ENCODE measurements at places on chromosomes 1 and 21. TPM values are rescaled to one million over a fixed set of nuclear protein-coding genes. Genes with fewer than 3 reads are reported as not detected.

- peak; percentile 63 for ATAC-seq
Observed at GRCh38 chr21:46094401-46095082, 3.4 kb upstream of the COL6A2 start.

Gene CFHR4
- not detected for total RNA-seq

- ATAC-seq, result no peak
Observed at GRCh38 chr1:76267631-76268030, 193.1 kb downstream of the ST6GALNAC3 start.

DNA sequence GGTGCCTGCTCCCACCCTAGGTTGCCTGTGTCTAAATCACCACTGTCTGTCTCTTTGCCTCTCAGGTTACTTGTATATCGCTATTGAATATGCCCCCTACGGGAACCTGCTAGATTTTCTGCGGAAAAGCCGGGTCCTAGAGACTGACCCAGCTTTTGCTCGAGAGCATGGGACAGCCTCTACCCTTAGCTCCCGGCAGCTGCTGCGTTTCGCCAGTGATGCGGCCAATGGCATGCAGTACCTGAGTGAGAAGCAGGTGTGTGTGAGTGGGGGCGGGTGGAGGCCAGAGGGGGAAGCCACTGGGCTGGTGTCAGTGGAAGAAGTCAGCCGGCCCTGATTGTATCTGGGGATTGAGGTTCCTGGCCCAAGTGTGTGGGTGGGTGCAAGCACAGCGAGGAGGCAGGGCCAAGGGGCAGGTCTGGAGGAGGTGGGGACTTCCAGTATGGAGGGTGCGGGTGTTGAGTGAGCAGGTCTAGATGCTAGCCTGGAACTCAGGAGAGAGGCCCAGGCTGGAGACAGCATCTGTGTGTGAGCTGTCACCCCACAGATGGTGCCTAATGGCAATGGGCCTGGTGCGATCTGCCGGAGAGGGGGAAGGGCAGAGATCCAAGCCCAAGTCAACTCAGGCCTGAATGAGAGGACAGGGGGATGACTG is 17.2 kb downstream of the TIE1 start:
- peak; percentile 54 for ATAC-seq

- ATAC-seq, result no peak
Observed at GRCh38 chr1:75400716-75401115, 210.2 kb downstream of the SLC44A5 start.

- no peak for ATAC-seq
Observed at GRCh38 chr1:209072481-209072880, 511.0 kb upstream of the CAMK1G start.

- peak; percentile 95 for ATAC-seq
Observed at GRCh38 chr21:27565364-27565763, 598.5 kb upstream of the ADAMTS5 start.

GRCh38 chr1:214004795-214005194 is 17.0 kb downstream of the PROX1 start:
- no peak for ATAC-seq

GRCh38 chr1:44590475-44590874 is 83.8 kb downstream of the TMEM53 start:
- ATAC-seq, result no peak

- peak; percentile 23 for ATAC-seq
Observed at GRCh38 chr21:39319251-39319756, 5.9 kb upstream of the BRWD1 start.

GRCh38 chr21:36816561-36817130 is 117.7 kb downstream of the SIM2 start:
- no peak for ATAC-seq

Gene CRNN
- not detected for total RNA-seq

DNA sequence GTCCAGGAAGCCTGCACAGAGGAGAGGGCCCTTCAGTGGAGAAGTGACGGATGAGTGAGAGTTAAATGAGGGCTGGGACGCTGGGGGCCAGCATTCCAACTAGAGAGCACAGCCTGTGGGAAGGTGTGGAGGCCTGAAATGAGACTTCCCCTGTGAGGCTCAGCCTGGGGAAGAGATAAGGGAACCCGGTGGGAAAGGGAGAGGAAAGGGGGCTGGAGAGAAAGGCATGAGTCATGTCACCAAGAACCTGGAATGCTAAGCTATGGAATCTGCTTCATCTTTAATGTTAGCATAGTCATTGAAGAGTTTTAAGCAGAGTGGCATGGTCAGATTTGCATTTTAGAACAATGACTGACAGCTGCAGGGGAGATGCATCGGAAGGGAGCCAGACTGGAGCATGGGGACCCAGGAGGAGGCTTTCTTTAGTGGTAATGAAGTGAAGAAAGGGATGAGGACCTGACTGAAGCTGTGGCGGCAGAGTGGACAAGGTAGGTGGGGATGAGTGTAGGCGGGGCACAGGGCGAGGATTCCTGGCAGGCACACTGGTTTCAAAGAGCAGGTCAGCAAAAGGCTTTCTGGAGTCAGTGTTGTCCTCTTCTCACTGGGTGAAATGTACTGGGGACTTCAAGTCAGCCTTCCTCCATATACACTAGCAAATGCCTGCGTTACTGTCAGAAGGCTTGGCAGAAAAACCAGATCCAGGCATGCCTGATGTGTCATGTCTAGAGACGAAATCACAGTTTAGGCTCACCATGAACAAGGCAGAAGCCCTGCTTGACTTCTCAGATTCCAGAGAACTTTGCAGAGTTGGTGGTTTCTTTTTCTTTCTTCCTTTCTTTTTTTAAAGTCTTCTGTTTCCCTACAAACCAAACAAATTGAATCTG is 8.0 kb downstream of the RGL1 start:
- peak; percentile 57 for ATAC-seq

Gene TRIM67
- 5.9 TPM for total RNA-seq

- ATAC-seq, result no peak
Observed at GRCh38 chr21:38490411-38491020, 7.8 kb downstream of the ERG start.

DNA sequence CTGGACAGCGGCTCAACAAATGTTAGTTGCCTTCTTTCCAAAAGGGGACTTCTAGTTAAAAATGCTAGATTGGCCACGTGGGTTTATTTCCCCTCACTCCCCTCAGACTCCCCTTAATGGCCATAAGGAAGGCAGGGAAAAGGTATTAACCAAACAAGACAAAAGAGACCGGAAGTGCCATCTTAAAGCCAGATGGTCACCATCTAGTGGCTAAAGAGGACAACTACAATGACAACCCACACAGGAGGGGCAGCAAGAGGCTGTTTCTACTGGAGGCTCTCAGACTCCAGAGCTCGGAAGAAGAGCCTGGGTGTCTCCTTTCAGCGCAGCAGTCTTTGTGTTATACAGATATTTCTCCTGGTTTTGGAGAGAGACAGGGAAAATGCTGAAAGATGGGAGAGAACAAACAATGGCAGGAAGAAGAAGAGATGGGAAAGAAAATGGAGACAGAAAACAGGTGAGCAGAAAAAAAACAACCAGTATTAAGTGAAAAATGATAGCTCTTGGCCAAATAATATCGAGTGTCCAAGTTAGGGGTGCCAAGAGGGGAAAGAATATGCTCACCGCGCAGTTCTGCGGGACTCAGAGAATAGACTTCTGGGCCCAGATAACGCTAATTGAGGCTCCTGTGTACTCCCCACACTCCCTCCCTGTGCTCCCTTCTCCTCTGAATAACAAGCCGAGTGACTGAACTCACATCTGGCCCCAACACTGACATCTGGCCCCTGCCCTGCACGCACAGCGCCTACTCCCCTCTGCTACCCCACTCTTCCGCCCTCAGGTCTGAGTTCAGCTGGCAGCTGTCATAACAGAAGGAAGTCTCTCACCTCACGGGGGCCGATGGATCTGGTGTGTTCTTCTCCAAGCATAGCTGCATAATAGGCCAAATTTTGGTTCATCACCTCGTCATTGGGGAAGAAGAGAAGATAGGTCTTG is 9.6 kb downstream of the P3H1 start:
- peak; percentile 86 for ATAC-seq

DNA sequence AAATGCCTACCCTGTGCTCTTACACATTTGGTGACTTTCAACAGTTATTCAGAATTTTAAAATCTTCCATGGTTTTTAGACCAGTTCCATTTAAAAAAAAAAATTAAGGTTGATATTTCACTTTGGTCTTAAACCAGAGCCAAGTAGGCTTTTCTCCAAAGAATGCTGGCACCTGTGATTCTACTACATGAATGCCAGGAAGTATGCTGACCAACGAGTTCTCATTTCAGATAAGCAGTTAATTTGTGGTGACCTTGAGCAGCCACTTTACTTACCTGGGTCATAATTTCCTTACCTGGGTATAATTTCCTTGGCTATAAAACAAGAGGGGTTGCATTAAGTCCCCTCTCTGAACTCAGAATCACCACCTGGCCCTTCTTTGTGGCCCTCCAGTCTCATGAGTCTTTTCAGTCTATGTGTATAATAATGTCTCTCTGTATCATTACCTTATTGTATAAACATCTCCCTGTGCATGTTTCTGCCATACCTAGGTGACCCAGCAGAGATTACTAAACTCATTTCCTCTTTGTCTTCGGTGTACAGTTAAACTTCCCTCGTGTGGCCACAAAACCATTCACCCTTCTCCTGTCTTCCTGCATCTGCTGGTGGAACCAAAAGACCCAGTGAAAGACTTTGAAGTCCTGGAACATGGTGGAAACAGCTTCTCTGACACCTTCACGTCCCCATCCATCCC is 139.1 kb upstream of the DPT start:
- ATAC-seq, result no peak

Gene CNKSR1
- 2.3 TPM for total RNA-seq

DNA sequence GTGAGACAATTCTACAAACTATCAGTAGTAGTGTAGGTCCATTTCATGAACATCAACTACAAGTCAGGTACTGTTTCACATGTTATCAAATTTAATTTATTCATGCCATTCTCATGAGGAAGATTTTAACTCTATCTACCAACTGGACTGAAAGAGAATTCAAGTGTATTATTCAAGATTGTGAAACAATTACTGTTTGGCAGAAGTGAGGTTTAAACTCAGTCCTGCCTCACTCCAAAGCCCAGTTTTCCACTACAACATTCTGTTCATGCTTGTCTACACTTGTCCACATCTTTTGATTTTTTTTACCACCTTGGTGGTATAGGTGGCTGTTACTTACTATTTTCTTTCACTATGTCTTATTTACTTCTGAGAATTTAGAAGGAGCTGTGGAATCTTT is 272.9 kb downstream of the TGFB2 start:
- no peak for ATAC-seq

Gene NEXN
- 3.7 TPM for total RNA-seq

GRCh38 chr21:46002841-46003574 is 21.4 kb downstream of the COL6A1 start:
- ATAC-seq, result no peak

DNA sequence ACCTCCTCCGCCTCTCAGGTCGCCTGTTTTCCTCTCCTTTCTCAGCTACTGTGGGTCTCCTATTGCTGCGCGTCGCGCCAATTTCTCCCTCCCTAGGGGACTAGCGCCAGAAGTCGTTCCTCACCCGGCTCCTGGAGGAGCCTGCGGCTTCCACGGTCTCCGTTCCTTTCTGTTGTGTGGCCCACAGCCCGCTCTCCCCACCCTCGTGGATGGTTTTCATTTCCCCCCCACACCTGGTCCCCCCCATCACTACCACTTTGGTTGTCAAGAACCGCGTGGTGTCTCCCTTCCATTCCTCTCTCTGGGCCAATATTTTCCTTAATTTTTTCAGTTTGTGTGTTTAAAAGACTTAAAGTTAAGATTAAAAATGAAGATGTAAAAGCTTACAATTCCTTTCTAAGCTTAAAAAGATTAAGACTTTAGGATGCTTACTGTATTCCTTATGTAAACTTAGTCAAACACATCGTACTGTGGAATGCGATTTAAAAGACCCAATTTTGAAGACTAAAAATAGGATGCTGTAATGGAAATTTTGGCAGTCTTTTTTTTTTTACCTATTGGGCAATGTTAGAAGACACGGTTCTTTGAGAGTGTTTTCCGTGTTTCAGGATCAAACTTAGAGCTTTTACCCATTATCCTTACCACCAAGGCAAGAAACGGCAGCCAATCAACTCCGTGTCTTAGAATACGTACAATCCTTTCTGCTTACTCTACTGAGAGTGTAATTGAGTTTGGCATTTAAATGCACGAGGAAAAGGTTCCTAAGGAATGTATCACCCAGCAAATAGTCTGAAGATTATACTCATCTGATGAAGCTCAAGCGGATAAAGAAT is 773 bp downstream of the CNST start:
- ATAC-seq, result no peak

Measured in motor neuron (in vitro differentiated cells).